ENCODE measurements at places on chromosomes 11 and 22.

DNA sequence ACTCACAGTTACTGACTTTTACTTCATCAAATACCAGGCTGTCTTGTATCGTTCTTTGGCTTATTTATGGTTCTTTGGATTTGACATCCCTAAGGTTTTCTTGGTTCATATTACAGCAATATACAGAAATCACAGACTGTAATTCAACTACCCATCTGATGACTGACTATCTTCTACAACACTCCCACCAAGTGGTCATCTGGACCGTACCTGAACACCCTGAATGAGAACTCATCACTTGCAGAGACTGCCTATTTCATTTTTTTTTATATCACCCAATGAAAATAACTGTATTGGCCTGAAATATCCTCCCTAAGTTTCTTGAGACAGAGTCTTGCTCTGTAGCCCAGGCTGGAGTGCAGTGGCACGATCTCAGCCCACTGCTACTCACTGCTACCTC is 9.5 kb upstream of the UPB1 start:
- no peak for DNase-seq

- no peak for DNase-seq
Measured at GRCh38 chr11:102378818-102379217, 31.8 kb downstream of the BIRC2 start.

- no peak for DNase-seq
Measured at GRCh38 chr11:29482510-29482909, 534.3 kb downstream of the KCNA4 start.

DNA sequence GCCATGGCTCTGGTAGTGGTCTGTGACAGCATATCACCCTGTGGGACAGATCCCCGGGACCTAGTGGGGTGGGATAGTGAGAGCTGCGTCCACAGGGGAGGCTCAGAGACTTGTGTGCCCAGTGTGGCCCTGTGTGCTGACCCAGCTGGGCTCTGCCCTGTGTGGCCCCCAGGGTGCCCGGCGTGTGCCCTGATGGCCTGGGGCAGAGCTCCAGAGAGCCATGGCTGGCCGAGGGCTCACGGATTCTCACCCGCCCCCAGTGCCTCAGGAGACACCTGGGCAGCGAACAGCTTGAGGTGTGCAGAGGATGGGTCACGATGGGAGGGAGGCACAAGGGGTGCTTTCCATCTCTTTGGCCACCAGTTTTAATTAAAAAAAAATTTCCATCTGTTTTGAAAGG is 11.8 kb downstream of the LRP5 start:
- no peak for DNase-seq

- DNase-seq = no peak
Measured at GRCh38 chr11:10709299-10710086, 15.9 kb upstream of the IRAG1 start.

GRCh38 chr11:1912289-1912878 is 7.1 kb upstream of the TNNT3 start:
- no peak for DNase-seq

All from stimulated activated CD4-positive, alpha-beta T cell treated with anti-CD3 and anti-CD28 coated beads, TNF-alpha, amount 100 ng/mL, for 4 hours (primary cell).